ENCODE measurements at places on chromosomes 5 and 9.

DNA sequence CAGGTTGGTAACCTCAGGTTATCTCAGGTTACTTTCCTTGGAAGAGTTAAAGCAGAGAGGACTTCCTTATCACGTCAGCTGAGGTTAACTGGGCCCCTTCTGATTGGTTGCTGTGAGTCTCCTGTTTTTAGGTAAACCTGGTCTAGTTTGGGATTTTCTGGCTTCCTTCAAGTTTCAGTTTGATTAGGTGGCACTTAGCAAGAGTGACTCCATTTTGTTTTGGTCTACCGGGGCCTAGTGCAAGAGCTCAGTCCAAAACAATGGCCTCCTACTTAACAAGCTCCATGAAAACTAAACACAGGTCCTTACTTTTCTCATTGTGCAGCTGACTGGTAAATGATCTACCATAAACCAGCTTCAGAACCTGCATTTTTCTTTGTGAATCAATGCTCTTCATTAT is 67.2 kb upstream of the GOLM1 start:
- no peak for DNase-seq

DNA sequence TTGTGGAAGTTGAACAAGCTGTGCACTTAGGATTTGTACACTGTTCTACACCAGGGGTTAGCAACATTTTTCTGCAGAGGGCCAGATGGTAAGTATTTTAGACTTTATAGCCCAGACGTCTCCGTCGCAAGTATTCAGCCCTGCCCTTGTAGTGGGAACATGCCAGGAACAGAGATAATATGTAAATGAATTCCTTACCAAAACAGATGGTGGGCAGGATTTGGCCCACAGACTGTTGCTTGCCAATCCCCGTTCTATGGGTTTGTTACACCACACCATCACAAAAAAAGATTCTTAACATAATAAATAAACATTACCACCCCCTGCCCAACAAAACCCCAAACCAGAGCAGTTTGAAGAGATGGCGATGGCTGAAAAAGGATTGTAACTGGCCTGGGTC is 74.3 kb downstream of the AMBP start:
- no peak for DNase-seq

- DNase-seq: no peak
These were observed 50.9 kb upstream of the PTPDC1 start for GRCh38 chr9:94033383-94033782.

DNA sequence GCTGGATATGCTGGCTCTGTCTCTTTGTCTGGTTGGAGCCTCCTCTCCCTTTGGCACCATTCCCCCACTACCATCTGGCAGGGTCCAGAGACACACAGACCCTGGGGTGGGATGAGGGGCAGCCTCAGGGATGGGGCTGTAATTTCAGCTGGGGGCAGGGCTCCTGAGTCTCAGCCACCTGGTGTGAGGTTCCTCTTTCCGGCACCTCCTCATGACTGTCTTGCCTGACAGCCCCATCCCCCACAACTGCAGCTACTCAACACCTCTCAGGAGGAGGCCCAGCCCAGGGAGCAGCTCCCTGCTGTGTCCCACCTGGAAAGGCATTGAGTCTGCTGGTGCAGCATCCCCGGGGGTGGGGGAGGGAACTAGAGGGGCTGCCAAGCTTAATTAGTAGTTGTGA is 11.7 kb upstream of the RPS14 start:
- no peak for DNase-seq

GRCh38 chr5:169563369-169563768 is 20.2 kb upstream of the SPDL1 start:
- DNase-seq: no peak

DNA sequence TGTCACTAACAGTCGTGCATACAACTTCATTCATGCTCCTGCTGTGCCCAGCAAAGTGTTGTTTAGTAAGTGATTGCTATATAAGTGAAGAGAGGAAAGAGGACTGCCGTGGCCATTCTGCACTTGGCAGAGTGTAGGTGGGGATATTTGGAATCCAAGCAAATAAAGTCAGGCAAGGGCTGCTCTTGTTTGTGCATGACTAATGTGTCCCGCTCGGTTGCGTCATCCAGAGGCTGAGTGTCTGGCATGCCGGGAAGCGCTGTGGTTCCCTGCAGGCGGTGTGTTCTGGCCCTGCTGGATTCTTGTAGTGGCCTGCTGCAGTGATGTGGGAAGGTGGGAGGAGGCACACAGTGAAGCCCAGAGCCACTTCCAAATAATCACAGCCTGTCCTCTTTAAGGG is 136.9 kb upstream of the ANKH start:
- no peak for DNase-seq

DNA sequence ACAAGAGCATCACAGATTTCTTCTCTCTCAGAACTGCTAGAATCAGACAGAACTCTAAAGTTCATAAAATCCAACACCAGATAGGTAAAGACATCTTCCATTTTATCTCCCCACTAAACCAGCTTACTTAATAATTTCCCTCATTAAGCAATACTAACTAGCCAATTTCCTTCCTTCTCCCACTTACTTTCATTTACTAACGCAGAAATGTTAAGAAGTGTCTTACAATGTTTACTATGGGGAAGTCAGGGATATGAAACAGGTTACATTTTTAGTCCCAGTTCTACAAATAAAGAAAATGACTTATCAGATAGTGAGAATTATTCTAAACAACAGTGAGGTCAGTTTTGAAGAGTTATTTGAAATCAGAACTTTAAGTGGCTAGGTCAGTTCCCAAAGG is 236.5 kb downstream of the FBXL17 start:
- no peak for DNase-seq

DNA sequence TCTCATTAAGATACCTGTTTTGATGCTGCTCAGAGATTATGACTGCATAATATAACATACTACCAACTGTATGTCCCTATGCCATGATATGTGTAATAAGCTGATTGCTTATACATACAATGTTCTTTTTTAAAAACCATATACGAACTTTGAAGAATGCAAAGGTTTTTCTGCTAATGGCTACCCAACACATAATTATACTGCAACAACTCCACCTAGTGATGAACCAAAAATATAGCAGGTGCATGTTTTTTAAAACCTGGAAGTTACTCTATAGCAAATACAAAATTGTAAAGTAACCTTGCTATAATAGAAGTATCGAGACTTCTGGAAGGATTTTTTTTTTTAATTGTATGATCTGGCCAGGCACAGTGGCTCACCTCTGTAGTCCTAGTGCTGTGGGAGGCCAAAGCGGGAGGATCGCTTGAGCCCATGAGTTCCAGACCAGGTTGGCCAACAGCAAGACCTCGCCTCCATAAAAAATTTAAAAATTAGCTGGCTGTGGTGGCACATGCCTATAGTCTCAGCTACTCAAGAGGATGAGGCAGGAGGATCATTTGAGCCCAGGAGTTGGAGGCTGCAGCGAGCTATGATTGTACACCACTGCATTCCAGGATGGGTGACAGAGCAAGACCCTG is 49.1 kb downstream of the HOMER1 start:
- DNase-seq: no peak

- no peak for DNase-seq
These were observed 34.5 kb downstream of the RCL1 start for GRCh38 chr9:4827224-4827623.

DNA sequence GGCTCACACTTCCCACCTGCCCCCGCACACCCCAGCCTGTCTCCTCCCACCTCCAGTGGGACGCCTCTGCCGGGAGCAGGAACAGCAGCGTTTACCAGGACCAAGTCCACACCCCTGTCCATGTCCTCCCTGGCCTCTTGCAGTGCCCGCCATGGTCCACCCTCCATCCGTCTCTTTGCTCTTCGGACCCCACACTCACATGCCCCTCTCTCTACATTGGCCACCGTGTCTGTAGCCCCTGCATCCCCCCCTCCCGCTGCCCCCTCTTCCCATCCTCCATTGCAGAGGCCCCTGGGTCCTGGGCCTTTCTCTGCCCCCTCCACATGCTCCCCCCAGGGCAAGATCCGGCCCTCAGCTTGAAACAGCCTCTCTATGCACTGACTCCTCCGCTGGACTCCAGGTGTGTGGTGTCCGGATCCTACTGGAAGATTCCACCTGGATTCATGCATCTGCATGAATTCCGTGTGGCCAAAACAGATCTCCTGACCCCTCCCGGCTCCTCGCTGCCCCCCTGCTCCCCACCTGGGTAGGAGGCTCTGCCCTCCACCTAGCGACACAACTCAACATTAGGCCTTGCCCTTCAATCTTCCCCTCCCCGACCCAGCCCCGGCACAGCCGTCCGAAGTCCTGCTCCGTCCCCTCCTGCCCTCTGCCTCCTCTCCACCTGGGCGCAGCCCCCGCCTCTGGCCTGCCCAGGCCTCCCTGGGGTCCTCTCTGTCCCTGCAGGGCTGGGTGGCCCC is 168.5 kb downstream of the OLFM1 start:
- DNase-seq: no peak

DNA sequence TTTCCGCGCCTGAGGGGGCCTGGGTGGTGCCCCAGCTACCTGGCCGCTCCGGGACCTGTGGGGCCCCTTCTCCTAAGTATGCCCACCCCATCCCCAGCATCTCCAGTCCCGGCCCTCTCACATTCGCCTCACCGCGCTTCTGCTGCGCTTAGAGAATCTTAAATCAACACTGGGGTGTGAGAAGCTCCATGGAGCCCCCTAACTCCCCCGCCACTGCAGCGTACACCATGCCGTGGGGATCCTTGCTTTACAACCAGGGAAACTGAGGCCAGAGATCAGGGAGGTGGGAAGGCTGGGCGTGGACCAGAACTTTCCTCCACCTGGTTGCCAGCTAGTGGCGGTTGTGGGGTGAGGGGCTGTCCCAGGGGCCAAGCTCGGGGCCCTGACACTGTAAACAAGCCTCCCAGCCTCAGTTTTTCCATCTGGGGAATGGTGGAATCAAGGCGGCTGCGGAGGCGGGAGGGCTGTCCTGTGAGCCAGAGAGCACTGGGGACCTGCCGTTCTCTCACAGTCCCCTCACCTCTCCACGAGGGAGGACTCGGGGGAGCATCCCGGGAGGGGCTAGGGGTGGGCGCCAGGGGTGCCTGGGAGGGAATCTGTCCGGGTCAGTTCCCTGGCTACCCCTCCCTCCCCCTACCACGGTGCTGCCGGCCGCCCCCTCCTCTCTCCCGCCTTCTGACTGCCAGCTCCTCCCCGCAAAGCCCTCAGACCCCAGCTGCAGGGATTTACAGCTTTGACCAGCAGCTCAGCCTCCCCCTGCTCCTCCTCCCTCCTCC is 161.2 kb downstream of the C9orf50 start:
- no peak for DNase-seq

GRCh38 chr9:133927041-133927440 is 65.1 kb downstream of the VAV2 start:
- no peak for DNase-seq

DNA sequence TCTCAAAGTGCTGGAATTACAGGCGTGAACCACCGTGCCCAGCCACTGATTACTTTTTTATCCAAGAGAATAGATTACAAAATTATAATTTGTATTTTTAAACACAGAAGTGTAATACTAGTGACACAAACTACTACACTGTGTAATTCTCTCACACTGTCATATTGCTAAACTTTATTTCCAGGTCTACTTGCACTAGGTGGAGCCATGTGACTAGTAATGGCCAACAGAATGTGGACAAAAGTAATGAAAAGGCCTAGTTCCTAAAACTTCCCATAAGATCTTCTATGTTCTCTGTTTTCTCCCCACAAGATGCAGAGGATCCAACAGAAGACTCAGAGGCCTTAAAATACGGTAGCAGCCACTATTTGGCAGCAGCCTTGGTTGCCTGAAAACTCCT is 27.3 kb downstream of the NADK2 start:
- DNase-seq: no peak

GRCh38 chr9:69961843-69962242 is 81.8 kb upstream of the MAMDC2 start:
- DNase-seq: no peak

- DNase-seq: no peak
These were observed 185.6 kb downstream of the DCP2 start for GRCh38 chr5:113162208-113162607.

GRCh38 chr5:116571568-116572349 is 2.9 kb downstream of the SEMA6A start:
- no peak for DNase-seq

DNA sequence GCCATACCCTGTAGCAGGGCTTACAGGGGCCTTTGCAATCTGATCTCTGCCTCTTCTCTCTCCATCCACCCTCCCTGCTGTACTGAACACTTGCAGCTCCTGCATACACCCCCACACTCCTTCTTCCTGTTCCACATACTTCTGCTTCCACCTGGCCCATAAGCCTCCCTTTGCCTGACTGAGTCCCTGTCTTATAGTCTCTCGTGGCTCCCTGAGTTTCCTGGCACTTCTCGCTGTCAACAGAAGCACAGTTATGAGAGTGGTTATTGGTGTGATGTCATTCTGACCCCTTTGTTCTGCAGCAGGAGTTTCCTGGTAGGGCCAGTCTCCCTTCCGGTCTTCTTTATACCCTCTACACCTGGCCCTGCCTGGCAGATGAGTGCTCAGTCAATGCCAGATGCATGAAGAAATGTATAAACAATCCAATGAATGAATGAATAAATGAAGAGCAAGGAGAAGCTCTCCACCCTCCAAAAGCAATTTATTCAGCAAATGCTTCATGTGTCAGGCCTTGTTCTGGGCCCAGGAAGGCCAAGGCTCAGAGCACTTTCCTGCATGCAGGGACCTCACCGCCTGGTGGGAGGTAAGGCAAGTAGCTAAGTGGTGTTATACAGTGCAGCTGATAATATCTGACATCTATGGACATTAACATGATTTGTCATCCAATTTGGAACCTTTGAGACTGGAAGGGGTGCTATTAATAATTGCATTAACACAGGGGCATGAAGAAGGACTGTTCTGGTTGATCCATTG is 20.5 kb upstream of the CSF1R start:
- DNase-seq: no peak

- DNase-seq: no peak
These were observed 15.3 kb upstream of the KIF12 start for GRCh38 chr9:114114364-114114763.

DNA sequence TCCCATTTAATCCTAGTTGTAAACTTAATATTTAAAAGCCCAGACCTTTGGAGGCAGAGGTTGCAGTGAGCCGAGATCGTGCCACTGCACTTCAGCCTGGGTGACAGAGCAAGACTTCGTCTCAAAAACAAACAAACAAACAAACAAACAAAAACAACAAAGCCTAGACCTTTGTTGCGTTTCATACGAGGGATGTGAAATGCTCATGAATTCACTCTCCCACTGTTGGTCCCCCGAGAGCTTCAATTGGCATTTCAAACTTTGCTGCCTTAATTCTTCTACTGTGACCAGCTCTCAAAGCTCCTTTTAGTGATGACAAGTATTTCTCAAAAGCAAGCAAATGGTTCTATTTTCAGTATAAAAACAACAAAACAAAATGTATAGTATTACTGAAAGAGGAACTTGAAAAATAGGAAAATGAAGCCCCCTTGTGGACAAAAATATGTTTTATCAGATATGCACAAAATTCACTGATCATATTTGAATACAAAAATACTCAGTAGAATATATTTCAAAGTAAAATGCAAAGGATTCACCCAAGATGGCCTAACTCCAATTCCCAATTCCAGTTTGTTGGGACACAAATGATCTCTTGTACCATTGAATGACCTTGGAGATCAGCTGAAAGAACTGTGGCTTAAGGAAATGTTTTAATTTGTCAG is 140.4 kb downstream of the ESM1 start:
- peak; percentile 62 for DNase-seq
